A172 (cell line): ENCODE measurements at places on chromosomes 5 and 9. TPM values are rescaled to one million over a fixed set of nuclear protein-coding genes. Genes with fewer than 3 reads are reported as not detected.

Gene ADAMTS16
- total RNA-seq = 3.4 and 3.5 TPM in 2 replicates

Gene ACTBL2
- 0.05 TPM in 1 of 2 replicates, not detected in the other for total RNA-seq

Gene FAM78A
- total RNA-seq = 1.8 and 2.5 TPM in 2 replicates

Gene ADAM19
- total RNA-seq = 43.1 and 50.3 TPM in 2 replicates

Gene KCNT1
- total RNA-seq = not detected in 2 replicates

Gene CNTFR
- 0.69 TPM in 1 of 2 replicates, not detected in the other for total RNA-seq

Gene DIRAS2
- not detected in 2 replicates for total RNA-seq

Gene PCDHGA3
- 0.14 TPM in 1 of 2 replicates, not detected in the other for total RNA-seq

Gene DMGDH
- 0.12 TPM in 1 of 2 replicates, not detected in the other for total RNA-seq

DNA sequence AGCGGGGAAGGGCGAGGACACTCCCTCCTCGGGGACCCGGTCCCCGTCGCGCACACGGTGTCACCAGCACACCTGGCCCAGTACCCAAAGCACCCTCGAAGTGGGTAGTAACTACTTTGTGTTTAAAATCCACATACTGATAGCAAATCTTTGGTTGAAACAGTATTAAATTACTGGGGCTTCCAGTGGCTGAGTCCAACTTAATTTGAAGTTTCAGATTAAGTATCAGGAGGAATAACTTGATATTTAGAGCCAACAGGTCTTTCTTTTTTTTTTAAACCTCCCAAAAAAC, 615 bp downstream of the ATG10 start:
- DNase-seq = no peak

DNA sequence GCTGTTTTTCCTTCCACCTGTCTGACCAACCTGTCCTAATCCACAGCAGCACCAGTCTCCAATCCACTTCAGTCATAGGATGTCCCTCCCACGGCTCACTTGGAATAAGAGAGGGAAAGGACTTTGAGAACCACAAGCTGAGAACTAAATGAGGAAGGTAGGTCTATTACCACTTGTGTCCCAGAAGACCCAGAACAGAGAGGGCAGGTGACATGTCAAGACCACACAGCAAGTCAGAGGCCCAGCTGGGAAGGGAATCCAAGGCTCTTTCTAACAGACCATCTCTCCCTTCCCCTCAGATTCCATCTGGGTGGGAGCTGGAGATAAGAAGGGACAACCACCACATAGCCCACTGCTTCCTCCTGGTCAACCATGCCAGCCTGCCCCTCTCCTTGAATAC, 14.6 kb downstream of the ANXA6 start:
- no peak for DNase-seq

DNA sequence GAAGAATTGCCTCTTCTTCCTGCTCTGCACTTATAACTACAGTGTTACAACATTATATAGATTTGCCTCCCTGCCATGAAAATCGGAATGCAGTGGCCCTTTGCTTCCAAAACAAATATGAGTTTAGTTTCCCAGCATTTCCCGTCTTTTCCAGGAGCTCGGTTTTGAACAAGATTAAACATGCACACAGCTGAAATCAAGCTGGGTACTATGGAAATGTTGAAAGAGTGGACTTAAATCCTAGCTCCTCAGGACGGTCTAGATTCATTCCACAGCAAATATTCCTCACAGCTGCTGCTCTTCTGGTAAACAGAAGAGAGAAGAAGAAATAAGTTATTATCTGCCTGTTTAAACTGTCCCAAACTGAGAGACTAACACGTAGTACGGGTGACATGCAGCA, 161.4 kb downstream of the PIK3R1 start:
- DNase-seq = no peak

DNA sequence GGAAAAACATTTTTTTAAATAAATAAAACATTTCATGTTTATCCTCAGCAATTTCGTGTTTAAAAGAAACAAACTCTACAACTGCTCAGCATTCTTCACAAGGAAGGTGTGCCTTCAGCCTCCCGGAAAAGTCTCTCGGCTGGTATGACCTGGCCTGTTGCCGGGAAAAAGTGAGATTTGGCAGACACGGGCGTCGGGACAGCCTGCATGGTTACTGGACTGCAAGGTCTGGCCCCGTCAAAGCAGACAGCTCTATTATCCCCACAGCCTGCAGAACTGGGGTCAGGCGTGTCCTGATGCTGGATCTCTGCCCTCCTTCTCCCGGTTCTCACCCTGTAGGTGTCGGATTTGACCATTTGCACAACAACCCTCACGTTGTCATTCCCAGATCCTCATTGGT, 120.3 kb upstream of the SPATA31C2 start:
- DNase-seq = no peak

DNA sequence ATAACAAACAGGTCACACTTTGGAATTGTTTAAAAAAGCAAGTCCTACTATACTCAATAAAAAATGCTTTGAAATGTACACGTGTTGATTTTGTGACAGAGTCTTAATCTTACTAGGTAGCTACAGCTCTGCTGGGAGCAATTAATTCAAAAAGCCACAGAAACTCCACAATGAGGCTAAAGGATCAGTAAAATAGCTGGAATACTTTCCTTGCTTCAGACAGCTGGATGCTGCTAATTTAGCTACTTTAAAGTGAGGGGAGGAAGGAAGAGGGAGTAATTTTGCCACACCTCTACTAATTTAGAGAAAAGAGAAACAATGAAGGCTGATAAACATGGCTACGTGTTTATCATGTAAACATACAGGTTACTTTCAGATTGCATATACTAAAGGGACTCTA, 927.6 kb upstream of the DMAC1 start:
- DNase-seq = no peak

- no peak for DNase-seq
These were observed 4.2 kb downstream of the TRIM7 start for GRCh38 chr5:181200816-181201215.

GRCh38 chr9:6383551-6384225, 29.3 kb upstream of the UHRF2 start:
- DNase-seq = peak; percentile 4

DNA sequence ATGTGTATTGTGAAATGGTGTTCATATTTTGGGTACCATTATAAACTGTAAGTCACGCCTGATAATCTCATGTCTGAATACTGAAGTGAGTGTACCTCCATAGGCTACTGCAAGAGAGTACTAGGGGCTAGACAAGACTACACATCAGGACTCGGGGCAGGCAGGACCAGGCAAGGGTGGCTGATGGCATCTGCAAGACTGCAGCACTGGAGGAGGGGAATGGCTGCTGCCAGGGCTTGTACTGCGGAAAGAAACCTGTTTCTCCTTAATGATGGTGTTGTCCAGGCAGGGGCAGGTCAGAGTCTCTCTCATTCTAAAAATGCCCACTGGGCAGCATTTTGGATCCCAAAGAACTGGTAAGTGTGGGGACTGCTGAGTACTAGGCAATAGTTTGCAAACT, 172.5 kb downstream of the RAB3C start:
- no peak for DNase-seq

- no peak for DNase-seq
These were observed 13.8 kb downstream of the PROP1 start for GRCh38 chr5:177982072-177982727.

DNA sequence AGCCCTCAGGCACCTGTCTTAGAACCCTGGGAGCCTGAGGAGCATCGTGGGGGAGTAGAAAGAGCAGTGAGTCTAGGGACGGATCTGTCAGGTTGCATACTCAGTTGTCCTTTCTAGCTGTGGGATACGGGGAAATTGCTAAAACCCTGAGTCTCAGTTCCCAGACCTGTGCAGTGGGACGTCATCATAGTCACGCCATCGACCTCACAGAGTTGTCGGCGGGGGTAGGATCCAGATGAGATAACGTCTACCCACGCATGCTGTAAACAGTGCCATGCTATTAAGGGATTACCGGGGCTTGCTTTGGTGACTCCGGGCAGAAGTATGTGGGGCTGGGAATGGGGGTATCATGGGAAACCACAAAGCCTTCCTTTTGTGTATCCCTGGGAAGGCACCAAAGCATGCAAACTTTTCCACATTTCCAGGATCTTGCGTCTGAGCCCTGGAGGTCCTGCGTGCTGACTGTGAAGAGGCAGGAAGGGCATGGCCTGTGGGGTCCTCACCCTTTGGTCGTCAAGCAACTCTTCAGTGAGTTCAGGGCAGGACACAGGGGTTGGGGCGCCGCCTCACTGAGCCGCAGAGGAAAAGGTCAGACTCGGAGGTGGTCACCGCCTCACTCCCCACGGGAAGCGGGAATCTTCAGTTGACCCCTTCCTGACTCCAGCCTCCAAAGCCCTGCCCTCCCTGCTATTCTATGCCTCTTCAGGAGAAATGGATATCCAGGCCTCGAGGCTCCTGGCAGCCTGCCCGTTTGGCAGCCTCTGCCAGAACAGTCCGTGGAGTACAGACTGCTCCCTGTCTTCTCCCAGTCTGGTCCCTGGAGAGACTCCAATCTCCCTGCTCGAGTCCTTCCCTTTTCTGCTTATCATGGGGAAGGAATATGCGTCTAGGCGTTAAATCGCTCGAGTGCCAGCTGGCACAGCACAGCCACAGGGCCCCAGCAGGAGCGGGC, 186.8 kb upstream of the KLF9 start:
- peak; percentile 85 for DNase-seq

- DNase-seq = peak; percentile 48
These were observed 8.8 kb upstream of the LCP2 start for GRCh38 chr5:170306381-170306831.

- DNase-seq = no peak
These were observed 100.9 kb downstream of the EBF1 start for GRCh38 chr5:158998793-158999325.

GRCh38 chr9:4435197-4435596, 55.1 kb upstream of the SLC1A1 start:
- DNase-seq = peak; percentile 2

- no peak for DNase-seq
These were observed 512.3 kb upstream of the MPDZ start for GRCh38 chr9:13791816-13792215.

- no peak for DNase-seq
These were observed 989 bp upstream of the FBN2 start for GRCh38 chr5:128539038-128539429.

GRCh38 chr5:139966856-139967255, 76.2 kb downstream of the NRG2 start:
- DNase-seq = no peak

GRCh38 chr5:1642221-1642620, 118.5 kb upstream of the LPCAT1 start:
- DNase-seq = no peak
